ENCODE measurements at places on chromosomes 1 and 21. TPM values are rescaled to one million over a fixed set of nuclear protein-coding genes. Genes with fewer than 3 reads are reported as not detected.

The SLC30A10 gene
- total RNA-seq = not detected

The LEFTY1 gene
- not detected for total RNA-seq

The TTC34 gene
- 0.12 TPM for total RNA-seq

The LIX1L gene
- 15.1 TPM for total RNA-seq

The TUT4 gene
- total RNA-seq = 16.4 TPM

The USH2A gene
- total RNA-seq = 0.04 TPM

- DNase-seq = no peak
Observed at GRCh38 chr1:228689255-228689654, 46.0 kb upstream of the RHOU start.

DNA sequence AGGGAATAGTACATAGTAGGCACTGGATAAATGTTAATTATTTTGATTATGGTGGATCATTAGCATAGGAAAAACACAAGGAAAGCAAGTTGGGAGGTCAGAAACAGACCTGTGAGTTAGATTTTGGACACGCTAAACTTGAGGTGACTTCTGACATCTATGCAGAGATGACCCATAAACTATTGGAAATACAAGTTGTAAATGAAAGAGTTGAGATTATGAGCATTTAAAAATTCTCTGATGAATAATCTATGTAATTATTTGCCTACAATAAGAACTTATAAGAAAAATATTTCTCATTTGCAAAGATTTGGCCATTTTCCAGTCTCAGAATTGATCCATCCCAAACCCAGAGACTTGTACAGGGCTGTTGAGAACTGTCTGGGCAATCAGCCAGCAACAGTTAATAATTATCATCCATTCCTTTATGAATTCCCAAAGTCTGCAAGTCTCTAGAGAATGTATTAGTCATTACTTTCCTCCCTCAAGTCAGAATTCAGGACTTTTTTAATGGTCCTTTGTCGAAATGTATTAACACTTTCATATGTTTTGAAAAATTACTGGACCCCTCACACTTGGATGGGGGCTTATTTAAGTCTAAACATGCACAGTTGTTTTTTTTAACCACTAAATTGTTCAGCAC lies 19.4 kb upstream of the SLAMF6 start:
- no peak for DNase-seq

DNA sequence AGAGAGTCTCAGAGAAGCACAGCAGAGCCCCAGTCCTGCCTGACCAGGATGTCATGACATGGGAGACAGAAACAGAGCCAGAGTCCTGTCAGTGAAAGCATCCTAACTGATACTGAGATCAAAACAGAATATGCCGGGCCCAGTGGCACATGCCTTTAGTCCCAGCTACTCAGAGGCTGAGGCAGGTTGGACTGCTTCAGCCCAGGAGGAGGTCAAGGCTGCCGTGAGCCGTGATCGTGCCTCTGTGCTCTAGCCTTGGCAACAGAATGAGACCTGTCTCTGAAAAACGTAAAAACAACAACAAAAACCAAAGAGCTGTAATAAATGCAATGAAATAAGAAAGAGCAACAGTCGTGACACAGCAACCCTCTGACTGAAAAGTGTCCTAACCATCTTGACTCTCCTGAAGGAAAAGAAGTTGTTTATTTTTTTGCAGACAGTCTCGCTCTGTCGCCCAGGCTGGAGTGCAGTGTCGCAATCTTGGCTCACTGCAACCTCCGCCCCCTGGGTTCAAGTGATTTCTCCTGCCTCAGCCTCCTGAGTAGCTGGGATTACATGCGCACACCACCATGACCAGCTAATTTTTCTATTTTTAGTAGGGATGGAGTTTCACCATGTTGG lies 189.2 kb downstream of the SLC45A1 start:
- no peak for DNase-seq

GRCh38 chr1:32919811-32920733 lies 18.9 kb upstream of the TMEM54 start:
- DNase-seq = peak; percentile 69

DNA sequence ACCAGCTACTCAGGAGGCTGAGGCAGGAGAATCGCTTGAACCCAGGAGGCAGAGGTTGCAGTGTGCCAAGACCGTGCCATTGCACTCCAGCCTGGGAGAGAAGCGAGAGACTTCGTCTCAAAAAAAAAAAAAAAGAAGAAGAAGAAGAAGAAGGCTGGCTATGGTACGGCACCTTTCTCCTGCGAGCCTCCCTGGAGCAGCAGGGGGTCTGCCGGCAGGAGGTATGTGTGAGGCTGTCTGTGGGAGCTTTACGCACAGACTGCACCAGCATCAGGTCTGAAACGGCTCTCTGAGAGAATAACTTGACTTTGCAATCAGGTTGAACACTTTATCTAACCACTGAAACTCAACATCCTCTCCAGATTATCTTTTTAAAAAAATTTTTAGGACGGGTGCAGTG lies 44.9 kb downstream of the CLSTN1 start:
- DNase-seq = no peak

DNA sequence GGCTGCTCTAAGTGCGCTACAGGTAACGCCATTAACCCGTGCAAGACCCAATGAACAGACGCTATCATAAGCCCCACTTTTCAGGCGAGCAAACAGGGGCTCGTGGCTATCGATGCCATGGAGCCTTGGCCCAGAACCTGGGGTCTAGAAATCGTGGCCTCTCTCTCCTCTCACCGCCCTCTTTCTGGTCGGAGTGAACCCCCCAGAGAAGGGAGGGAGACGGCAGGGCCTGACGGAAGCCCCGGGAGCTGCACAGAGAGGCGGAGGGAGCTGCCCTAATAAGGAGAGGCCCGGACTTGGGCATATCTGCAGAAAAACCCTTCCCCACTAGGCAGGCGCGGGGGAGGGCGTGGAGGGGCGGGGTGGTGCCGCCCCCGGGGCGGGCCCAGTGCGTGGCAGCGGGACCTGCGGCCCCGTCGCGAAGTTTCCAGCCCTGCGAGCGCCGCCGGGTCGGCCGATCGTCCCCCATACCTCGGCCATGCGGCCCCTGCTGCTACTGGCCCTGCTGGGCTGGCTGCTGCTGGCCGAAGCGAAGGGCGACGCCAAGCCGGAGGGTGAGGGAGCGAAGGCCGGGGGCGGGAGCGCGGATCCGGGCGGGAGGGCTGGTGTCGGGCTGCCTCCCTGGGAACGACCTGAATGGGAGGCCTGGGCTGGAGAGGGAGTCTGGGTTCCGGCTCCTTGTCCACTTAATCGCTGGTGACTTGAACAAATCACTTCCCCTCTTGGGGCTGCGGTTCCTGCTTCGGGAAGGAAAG lies at the start of gene PLOD1:
TSS of gene PLOD1 (plus strand) at position 416 of the 755 bp plus-strand sequence. CDS start at position 479, 63 bp downstream.
- DNase-seq = peak; percentile 76

- DNase-seq = no peak
Observed at GRCh38 chr1:81512252-81513003, 288.3 kb upstream of the ADGRL2 start.

- DNase-seq = no peak
Observed at GRCh38 chr1:172679000-172679772, 20.3 kb downstream of the FASLG start.

DNA sequence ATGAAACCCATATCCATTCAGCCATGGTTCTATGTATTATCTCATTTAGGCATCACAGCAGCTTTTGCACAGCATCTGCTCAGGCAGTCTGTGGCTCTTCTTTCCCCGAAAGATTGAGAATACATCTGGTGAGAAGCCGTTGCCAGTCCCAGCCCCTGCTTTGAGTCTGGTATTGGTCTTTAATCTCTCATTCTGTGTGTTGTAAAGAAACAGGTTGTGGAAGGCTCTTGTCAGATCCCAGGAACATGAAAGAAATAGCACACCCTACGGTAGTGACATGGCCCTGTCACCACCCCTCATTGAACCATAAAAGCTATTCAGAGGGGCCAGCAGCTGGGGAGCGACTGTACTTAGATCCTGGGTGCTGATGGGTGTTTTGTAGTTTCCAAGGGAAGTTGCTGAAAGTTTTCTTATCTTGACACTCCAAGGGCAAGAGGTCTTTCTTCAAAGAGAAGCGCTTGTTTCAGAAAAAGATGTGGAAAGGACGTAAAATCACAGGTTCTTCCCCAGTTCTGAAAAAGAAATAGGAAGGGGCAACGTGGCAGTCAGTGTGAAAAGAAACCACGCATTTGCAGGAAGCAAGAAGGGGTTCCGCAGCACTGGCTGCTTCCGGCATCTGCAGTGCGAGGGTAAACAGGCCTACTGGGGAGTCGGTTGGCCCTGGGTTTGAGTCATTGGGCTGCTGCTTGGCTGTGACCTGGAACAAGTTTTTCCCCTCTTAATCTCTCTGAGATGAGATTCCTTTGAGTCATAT lies 145.0 kb downstream of the DHRS3 start:
- DNase-seq = no peak

DNA sequence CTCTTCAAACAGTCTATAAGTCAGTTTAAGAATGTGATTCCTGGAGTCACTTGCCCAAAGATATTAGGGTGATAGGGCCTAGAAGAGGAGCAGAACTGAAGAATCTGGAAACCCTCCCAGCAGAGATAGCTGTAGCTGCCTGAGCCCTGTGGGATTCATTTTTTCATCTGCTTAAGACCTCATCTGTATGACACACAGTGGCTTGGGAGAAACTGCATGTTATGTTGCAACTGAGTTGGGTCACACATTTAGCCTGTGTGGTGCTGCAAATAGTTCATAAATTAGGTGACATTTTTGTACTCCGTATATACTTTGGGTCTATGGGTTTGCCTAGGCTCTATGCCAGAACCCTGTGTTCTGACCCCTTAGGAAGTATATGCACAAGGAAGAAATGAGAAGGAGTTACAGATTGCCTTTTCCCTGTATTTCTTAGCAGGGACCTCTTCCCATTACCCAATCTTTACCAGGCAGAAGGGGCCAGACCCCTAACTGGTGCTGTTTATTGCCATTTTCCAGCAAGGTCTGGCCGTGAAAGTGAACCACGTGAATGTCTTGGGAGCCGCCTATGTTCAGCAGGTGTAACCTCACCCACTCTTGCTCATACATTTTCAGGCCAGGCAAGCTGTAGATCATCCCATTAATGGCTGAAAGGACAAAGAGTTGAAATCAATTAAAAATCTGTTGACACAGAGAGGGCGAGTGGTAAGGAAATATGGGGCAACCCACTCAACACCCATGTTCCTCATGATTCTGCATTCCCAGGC lies 41.9 kb upstream of the SLC19A2 start:
- no peak for DNase-seq

DNA sequence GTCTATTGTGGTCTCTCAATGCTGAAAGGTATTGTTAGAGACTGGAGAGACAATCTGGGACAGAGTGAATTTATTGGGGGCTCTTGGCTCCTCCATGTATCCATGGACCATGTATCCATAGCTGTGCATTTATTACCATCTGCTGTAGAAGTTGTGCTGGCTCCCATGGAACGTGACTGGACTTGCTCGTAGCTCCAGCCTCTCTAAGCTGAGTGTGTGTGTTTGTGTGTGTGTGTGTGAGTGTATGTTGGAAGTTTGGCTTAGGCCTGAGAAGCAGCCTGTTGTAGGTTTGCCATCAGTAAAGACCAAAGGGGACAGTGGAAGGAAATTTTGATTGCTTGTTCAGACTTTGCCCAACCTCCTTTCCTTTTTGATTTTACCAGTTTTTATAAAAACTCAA lies 105.7 kb upstream of the USP24 start:
- DNase-seq = no peak

GRCh38 chr1:172003766-172004530 lies 162.7 kb downstream of the DNM3 start:
- no peak for DNase-seq

- DNase-seq = no peak
Observed at GRCh38 chr21:33688353-33688752, 46.1 kb downstream of the ITSN1 start.

- no peak for DNase-seq
Observed at GRCh38 chr1:92443893-92444292, 42.8 kb downstream of the GFI1 start.

DNA sequence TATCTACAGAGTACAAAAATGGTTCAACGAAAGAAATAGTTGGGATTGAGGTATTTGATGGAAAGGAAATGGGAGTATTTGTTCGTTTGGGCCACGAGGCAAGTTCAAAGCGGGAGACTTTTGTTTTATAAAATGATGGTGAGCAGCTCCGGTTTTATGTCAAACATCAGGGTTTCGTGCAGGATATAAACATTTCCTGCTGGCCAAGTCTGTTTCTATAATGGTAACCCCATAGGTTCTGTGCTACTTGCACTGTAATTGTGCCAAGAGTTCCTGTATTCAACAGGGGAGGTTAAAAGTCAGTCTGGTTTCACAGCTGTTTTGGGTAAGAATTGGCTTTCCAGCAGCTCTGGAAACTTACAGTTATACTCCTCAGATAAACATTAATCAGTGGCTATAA lies 290.3 kb upstream of the NRIP1 start:
- DNase-seq = no peak

- no peak for DNase-seq
Observed at GRCh38 chr1:188140958-188141357, 1312.2 kb downstream of the PLA2G4A start.

DNA sequence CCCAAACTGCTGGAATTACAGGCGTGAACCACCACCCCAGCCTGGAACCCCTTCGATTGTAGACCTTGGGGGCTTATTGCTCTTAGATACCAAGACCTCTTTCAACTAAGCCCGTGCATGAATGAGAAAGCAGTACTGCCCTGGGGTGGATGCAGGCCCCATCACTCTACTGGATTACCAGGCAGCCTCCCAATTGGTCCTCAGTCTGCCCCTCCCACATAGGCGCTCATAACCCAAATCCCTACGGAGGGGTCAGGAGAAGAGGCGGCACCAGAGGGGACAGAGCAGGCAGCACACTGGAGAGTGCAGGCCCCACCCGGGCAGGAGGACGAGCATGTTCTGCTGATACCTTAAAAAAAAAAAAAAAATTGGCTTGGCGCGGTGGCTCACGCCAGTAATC lies 12.4 kb upstream of the STMN1 start:
- DNase-seq = no peak

- no peak for DNase-seq
Observed at GRCh38 chr1:209227941-209228340, 355.6 kb upstream of the CAMK1G start.

- no peak for DNase-seq
Observed at GRCh38 chr1:1299686-1300351, 7.9 kb downstream of the ACAP3 start.

GRCh38 chr1:87338566-87338965 lies 9.9 kb downstream of the LMO4 start:
- no peak for DNase-seq

GRCh38 chr1:54186056-54186455 lies 13.8 kb downstream of the CYB5RL start:
- no peak for DNase-seq

DNA sequence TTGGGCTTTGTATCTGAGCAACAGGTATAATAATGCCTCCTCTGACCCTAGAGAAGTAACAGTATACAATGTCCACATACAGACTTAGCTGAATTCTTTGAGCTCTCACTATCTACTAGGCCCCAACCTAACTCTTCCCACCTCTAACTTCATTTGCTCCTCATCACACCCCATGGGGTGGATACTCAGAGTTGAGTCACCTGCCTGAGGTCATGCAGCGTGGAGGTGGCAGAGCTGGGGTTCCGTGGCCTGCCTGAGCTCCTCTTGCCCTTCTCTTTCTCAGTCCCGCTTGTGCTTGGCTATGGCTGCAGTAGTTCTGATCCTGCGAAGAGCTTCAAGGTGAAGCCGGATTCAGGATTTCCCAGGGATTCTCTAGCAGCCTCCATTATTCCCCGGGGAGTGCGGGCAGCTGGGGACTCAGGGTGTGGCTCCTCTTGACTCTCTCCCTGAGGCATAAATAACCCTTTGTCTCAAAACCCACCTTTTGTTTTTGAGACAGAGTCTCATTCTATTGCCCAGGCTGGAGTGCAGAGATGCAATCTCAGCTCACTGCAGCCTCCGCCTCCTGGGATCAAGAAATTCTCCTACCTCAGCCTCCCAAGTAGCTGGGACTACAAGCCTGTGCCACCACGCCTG lies 29.9 kb upstream of the ACTL8 start:
- DNase-seq = no peak
